ENCODE measurements at places on chromosomes 3 and 15. TPM values are rescaled to one million over a fixed set of nuclear protein-coding genes. Genes with fewer than 3 reads are reported as not detected.

- DNase-seq, result no peak
Observed at GRCh38 chr3:4834403-4834866, 144.8 kb upstream of the BHLHE40 start.

GRCh38 chr15:81407718-81408117 is 33.7 kb upstream of the TMC3 start:
- DNase-seq, result no peak

- no peak for DNase-seq
Observed at GRCh38 chr3:32502946-32503286, 264 bp upstream of the CMTM6 start.

DNA sequence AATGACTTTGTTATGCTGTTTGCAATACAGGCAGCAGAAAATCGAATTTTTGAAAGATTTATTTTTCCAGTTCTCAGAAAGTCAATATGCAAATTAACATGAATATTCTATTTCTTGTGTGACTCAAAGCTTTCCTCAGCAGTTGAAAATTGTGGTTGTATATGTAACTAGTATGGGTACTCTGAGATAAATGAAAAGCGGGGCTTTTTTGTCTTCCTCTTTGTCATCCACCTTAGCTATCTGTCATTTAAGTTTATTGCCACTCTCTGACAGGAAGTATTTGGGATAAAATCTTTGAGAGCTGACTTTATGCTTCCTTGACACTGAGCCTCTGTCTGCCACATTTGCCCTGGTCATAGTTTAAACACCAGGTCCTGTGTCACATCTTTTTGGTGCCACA is 91.5 kb downstream of the ATG7 start:
- DNase-seq, result no peak

DNA sequence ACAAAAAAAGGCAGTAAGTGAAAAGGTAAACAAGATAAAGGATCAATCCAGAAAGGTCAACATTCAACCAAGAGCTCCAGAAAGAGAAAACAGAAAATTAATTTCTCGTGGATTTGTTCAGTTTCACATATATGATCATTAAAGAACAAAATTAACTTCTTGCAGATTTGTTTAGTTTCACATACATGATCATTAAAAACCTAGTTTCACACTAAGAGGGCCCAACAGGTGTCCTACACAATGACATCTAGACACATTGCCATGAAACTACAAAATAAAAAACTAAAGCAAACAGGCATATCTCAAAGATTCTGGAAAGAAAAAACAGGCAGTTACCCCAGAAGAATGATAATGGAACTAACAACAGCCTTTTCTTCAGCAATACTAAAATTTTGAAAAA is 22.1 kb downstream of the PHC3 start:
- DNase-seq, result no peak

DNA sequence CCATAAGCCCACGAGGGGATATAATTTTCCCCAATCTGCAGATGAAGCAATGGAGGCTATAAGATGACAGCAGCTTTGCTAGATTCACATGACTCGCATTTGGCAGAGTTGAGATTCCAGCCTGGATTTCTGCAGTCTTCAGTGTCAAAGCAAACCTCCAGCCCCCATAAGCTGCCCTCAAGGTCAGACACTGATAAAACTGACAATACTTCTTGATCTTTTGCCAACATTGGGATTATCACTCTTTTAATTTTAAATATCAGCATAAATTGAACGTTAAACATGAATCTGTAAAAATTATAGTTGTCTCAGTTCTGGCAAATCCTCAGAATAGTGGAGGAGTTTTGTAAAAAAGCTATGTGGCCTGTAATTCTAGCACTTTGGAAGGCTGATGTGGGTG is 234.1 kb upstream of the TRIM42 start:
- DNase-seq, result no peak

DNA sequence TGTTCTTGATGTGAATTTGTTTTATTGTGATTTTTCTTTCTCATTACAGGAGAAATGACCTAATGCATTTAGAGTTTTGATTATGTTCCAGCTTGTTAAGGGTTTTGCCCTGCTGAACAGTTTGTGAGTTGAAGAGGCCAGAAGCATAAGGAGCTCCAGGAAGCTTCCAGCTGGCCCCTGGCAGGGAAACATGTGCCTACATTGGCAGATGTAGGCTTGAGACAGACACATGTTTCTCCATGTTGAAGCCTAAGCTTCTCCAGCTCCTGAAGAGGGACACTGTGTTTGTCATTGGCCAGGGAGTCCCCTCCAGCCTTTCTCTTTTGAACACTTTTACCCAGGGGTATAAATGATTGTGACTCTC is 88.4 kb downstream of the ASB7 start:
- no peak for DNase-seq

DNA sequence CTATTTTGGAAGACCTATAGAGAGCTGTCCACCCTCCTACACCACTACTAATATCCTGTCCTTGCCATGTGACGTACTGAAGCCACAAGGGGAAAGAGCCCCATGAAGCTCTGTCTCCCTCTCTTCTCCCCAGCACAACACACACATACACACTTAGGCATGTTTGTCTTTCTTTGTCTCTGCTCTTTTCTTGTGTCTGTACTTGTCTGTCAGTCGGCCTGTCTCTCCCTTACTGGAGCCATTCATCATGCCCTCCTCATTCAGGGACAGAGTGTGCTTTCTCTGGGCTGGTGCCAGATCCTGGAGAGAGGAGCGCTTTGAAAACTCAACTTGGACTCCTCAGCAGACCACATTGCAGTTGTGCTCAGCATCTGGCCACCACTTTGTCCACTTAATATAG is 47.6 kb downstream of the PSMD6 start:
- no peak for DNase-seq

The FAM3D gene
- polyA plus RNA-seq, result 0.91 TPM

The CEP152 gene
- 14.6 TPM for polyA plus RNA-seq

The AZI2 gene
- 132 TPM for polyA plus RNA-seq

The VGLL3 gene
- polyA plus RNA-seq, result 5.0 TPM

Data from left kidney (tissue), 8 donors.